OCI-LY7 (cell line): ENCODE measurements at places on chromosomes 2 and 18. TPM values are rescaled to one million over a fixed set of nuclear protein-coding genes. Genes with fewer than 3 reads are reported as not detected.

GRCh38 chr2:46842876-46843275, 72.7 kb downstream of the MCFD2 start:
- DNase-seq = no peak

- DNase-seq = no peak
Observed at GRCh38 chr18:51089691-51090090, 59.7 kb downstream of the SMAD4 start.

Gene PFN4
- not detected in 2 replicates for total RNA-seq

Gene FBLN7
- total RNA-seq = 0.25 TPM in 1 of 2 replicates, not detected in the other

DNA sequence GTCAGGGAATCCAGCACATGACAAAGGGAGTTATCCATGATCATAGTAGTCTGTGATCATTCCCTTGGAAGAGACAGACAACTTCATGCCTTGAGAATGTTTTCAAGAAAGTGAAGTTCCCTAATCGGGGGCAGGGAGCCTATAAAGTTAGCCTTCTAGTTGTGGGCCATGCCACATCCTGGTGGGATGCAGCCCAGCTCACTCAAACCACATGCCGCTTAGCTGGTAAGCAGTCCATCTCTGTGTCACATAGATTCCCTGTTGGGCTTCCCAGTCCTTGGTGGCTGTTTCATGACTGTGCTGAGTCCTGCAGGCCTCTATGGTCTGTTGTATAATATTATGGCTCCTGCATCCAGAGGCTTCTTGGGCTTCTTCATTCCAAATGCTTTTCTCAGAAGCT, 11.4 kb upstream of the ARHGAP25 start:
- no peak for DNase-seq

GRCh38 chr2:123563515-123563914, 461.6 kb upstream of the CNTNAP5 start:
- DNase-seq = no peak

DNA sequence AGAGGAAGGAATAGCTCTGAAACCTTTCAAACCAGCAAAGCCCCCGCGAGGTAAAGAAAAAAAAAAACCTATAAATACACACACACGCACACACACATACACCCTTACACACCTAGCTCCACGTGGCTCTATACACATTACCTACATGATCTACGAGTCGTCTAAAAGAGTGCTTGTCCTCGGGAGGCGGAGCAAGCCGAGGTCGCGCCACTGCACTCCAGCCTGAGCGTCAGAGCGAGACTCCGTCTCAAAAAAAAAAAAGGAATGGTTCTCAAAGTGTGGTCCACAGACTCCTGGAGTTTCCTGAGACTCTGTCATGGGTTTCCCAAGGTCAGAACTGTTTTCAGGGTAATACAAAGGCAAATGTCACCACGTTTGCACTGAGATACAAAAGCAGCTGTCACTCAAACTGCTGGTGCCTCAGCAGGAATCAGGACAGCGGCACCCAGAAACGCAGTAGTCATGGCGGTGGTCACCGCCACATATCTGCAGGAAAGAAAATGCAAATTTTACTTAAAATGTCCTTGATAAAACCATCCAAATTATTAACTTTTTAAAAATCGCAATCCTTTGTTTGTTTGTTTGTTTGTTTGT, 130.0 kb upstream of the GPC1 start:
- no peak for DNase-seq

DNA sequence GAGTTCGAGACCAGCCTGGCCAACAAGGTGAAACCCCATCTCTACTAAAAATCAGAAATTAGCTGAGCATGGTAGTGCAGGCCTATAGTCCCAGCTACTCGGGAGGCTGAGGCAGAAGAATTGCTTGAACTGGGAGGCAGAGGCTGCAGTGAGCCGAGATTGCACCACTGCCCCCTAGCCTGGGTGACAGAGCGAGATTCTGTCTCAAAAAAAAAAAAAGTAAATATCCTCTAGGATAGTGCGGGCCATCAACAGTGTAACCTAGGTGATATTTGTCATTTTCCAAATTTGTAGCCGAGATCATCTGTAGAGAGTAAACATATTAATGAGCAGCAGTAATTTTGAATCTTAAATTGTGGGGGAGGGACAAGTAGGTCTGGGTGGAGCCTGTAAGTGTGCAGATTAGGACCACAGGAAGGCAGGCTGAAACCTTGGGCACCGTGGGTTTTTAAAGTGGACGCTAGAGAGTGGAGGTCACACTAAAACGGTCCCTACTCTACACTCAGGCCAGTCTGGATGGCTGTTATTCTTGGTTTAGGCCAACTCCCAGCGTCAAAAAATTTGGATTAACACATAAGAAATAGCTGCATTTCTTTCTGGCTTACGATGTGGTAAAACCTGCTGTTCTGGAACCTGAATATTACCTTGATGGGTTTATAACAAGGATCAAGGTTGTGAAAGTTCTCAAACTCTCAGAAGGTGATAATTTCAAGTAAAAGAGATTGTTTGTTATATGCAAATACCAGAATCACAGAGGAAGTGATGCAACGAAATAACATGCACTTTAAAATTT, 22.7 kb upstream of the TET3 start:
- no peak for DNase-seq

Gene KRTCAP3
- total RNA-seq = 6.9 and 8.3 TPM in 2 replicates

DNA sequence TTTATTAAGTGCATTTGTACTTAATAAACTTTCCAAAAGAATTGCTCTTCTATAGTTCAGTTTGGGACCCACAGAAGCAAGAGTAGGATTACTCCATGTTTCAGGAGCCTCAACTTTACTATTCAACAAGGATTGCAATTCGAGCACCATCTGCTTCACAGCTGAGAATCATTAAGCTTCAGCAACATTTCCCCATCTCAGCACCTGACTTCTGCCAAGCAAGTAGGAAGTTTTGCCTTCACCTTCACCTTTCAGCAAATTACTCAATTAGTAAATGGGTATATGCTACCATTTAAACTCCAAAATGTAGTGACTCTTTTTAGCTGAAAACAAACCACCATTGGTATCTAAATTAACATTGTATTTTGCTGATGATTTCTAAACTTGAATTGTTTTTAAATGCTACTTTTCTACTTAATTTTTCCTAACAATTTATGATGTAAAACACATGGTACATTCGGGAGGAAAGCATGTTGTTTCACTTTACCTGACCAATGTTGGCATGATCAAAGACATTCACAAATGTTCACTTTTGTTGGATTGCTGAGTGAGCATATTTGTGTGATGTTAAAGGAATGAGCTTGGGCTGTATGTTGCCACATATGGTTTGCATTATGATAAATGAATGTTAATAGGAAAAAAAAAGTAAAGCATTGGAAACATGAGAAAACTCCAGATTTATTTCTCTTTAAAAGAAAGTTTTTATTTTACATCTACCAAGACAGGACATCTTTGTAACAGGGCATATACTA, 159.2 kb downstream of the GULP1 start:
- no peak for DNase-seq

DNA sequence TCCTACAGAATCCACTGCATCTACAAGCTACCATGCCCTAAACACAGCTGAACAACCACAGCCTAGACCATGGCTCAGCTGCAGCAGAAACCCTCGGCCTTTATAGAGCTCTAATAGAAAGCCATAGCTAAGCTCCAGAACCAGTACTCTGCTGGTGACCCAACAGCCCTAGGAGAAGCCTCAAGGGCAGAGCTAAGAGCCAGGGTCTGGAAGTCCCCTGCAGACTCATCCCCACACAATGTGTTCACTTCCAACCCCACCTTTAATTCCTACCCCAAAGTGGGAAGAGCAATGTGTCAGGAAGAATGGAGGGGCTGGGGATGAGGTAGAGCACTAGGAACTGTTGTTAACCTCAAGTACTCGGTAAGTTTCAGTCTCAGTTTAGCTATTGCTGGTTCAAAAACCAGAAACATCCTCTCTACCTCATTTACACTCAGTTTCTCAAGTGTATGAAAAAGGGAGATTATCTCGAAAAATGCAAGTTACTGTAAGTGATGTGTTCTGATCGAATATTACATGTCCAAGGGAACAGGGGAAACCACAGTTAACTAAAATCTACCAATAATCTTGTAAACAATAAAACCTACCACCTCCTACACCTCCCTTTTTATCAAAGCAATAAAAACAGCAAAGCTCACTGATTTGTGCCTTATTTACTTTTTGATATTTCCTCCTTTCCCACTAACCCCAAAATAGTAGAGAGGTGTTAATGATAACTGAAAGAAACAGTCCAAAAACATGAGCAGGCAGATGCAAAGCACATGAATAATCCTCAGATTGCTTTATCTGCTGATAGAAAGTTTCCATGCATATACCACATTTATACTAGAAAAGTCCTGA, 36.2 kb downstream of the THADA start:
- no peak for DNase-seq

Gene ING5
- total RNA-seq = 65.4 and 69.1 TPM in 2 replicates

DNA sequence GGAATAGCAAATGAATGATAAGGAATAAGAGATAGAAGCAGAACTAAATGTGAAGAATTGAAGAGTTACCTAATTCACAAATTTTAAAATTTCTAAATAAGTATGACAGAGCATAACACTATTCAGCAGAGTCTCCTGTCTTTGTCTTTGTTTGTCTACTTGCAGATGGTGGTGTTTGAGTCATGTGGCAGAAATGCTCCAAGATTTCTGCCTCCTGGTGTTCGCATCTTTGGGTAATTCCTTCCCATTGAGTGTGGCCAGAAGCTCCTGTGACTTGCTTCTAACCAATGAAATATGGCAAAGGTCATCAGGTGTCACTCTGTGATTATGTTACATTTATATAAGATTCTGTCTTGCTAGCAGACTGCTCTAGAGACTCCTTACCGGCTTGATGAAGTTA, 45.6 kb upstream of the GALNT3 start:
- DNase-seq = no peak

Gene KCNK3
- not detected in 2 replicates for total RNA-seq

Gene BMP10
- not detected in 2 replicates for total RNA-seq

Gene HMSD
- not detected in 2 replicates for total RNA-seq

DNA sequence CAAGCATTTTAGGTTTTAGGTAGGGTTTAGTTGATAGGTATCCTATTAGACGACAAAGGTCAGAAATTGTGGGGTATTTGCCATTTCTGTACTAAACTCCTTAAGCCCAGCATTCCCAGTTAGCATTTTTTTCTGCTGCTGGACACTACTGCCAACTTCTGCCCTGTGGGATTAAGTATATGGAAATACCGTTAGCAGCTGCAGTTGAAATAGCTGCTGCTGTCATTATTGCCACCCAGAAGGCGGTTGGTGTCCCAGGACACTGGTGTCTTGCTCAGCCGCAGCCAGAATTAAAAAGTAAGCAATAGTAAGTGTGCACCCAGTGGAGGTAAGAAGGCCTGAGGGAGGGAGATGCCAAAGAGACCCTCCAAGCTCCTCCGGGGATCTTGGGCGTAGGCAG, 1.9 kb upstream of the UXS1 start:
- no peak for DNase-seq
